Activated CD8-positive, alpha-beta memory T cell treated with anti-CD3 and anti-CD28 coated beads for 48 hours (primary cell): ENCODE measurements at places on chromosomes 4 and X.

GRCh38 chr4:82864336-82864979, 26.5 kb downstream of the SEC31A start:
- no peak for DNase-seq

GRCh38 chr4:147599769-147600168, 17.4 kb upstream of the TMEM184C start:
- DNase-seq: no peak

DNA sequence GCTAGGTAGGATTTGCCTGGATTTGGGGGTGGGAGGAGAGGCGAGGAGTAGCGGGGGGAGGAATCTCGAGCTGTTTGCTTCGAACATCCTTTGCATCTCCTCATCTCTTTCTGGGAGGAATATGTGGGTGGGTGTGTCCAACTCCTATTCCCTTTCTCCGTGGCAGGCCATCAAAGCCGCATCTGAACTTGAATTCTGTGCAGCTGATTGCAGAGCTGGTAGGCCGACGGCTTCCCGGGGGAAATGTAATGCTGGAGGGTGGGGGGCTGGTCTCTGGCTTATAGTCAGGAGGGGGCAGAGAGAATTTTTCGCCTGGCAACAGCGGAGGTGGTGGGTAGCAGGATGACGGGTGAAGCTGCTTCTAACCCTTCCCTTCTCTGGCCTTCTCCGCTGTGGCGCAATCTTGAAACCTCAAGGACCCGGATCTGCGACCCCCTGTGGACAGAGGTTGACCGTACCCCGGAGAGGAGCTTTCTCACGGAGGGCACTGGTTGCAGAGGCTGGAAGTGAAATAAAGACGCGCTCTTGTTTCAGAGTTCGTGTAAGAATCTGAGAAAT, 628 bp downstream of the ZCCHC12 start:
- DNase-seq: no peak

- no peak for DNase-seq
These were observed 173.8 kb downstream of the MSN start for GRCh38 chrX:65841263-65841662.

DNA sequence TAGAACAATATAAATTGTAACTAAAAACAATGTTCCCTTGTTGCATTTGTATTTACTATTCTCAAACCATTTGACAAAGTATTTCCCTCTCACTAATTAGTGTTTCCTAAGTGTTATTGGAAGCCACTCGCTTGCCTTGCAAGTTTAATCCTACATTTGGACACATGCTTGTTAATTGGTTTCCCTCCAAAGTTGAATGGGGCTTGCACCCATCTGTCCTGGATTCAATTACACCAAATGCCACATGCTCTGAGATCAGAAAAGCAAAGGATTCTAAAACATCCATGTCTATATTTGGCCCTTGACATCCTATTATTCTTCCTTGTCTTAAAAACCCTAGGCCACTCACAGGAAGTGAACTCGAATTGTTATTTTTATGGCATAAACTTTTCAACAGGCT, 146.6 kb downstream of the AMELX start:
- DNase-seq: no peak

DNA sequence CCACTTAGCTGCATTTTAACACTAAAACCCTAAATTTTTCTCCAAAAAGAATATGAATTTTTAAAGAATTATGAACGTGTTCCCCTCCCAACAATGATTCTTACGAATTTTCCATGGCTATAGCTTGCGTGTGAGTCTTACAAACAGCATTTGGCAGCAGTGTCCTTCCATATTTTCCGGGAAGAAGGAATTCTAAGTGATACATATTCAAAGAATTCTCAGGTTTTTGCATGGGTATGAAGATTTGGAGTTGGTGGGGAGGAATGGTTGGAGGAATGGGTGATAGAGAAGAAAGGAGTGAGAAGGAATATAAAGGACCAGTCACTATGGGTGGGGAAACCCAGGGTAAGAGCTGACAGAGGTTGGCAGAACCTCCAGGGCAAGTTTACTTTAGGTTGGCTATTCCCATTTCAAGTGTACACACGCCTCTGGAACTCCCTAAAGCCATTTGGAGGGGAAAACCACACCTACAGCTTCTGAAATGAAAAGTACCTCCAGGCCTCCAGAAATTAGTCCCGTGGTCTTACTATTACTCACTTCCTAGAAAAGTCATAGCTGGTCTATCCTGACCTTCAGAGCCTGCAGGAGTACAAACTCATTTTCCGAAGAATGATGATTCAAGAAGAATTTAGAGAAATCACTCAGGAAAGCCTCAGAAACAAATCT, 420.8 kb upstream of the DIPK2B start:
- no peak for DNase-seq

GRCh38 chr4:183532821-183533220, 28.0 kb downstream of the ING2 start:
- DNase-seq: no peak

DNA sequence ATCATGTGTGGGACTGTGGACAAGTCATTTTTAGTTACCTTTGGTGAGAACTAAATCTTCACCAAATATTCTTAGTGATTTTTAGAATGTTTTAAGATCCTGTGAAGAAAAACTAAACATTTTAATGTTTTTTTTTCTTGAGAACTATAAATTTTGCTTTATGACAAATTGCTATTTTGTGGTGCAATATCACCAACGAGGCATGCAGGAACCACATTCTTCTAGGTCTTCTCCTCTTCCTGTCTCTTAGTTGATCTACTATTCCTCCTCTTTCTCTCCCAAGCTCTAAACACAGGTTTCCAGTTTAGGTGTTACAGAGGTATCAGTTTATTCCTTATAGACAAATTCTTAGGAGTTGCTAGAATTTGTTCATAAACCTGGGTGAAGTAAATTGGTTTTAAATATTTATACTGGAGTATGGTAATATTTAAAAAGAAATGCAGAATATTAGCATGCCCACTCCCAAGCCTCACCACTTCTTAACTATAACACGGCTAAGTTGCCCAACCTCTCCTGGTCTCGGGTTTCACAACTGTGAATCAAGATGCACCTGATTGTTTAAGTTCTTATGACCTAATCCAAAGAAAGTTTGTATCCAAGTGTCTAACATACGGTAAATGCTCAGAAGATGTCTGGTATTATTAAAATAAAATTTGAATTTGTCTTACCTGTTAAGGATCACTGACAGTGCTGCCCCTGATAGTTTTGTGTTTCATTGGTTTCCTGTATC, 56.5 kb upstream of the CLNK start:
- DNase-seq: no peak

- DNase-seq: no peak
These were observed 32.0 kb downstream of the DCTD start for GRCh38 chr4:182885022-182885737.

DNA sequence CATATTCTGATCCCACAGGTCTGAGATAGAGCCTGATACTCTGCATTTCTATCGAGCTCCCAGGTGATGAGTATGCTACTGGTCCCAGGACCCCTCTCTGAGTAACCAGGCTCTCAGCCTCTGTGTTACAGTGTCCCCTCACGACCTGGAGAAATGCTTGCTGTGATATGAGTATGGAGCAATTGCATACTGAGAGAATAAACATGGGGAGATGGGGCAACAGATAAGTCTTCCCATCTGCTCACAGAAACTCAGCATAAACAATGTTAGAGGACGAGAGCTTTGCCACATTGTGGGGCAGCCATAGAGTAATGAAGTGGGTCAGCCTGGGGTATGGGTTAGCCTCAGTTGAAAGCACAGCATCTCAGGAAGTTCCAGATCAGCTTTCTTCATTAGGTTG, 82.6 kb upstream of the HS3ST1 start:
- DNase-seq: no peak

GRCh38 chrX:9698576-9698975, 67.1 kb downstream of the GPR143 start:
- no peak for DNase-seq

GRCh38 chrX:9948406-9948805, 18.8 kb upstream of the CLDN34 start:
- no peak for DNase-seq

GRCh38 chrX:46838974-46839480, 2.2 kb downstream of the RP2 start:
- DNase-seq: no peak

- no peak for DNase-seq
These were observed 581.2 kb upstream of the IGFBP7 start for GRCh38 chr4:57691370-57691769.

GRCh38 chr4:7910263-7910896, 29.3 kb downstream of the AFAP1 start:
- DNase-seq: no peak

- DNase-seq: no peak
These were observed 148.3 kb downstream of the MGST2 start for GRCh38 chr4:139813881-139814280.

DNA sequence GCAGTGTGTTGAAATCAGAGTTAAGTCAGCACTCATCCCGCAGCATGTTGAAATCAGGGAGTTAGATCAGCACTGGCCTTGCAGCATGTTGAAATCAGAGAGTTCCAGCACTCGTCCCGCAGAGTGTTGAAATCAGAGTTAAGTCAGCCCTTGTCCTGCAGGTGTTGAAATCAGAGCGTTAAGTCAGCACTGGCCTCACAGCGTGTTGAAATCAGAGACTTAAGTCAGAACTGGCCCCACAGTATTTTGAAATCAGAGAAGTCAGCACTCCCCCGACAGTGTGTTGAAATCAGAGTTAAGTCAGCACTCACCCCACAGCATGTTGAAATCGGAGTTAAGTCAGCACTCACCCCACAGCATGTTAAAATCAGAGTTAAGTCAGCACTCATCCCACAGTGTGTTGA, 10.9 kb upstream of the UVSSA start:
- no peak for DNase-seq

- no peak for DNase-seq
These were observed 3.6 kb downstream of the ART3 start for GRCh38 chr4:76078033-76078613.

DNA sequence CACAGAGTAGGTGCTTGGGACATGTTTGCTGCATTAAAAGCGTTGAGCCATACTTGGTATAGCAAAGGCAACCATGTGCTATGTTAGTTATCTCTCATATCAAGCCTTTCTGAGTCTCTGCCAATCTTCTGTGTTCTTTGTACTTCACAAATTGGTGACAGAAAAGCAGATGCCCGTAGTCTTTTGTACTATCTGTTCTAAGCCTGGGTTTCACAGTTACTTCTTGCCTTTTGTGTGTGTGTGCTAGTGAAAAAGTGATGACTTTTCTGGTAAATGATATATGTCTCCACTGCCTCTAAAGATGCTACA, 16.1 kb upstream of the KLHL2 start:
- no peak for DNase-seq

- no peak for DNase-seq
These were observed 34.6 kb downstream of the FAM9C start for GRCh38 chrX:13009844-13010243.

DNA sequence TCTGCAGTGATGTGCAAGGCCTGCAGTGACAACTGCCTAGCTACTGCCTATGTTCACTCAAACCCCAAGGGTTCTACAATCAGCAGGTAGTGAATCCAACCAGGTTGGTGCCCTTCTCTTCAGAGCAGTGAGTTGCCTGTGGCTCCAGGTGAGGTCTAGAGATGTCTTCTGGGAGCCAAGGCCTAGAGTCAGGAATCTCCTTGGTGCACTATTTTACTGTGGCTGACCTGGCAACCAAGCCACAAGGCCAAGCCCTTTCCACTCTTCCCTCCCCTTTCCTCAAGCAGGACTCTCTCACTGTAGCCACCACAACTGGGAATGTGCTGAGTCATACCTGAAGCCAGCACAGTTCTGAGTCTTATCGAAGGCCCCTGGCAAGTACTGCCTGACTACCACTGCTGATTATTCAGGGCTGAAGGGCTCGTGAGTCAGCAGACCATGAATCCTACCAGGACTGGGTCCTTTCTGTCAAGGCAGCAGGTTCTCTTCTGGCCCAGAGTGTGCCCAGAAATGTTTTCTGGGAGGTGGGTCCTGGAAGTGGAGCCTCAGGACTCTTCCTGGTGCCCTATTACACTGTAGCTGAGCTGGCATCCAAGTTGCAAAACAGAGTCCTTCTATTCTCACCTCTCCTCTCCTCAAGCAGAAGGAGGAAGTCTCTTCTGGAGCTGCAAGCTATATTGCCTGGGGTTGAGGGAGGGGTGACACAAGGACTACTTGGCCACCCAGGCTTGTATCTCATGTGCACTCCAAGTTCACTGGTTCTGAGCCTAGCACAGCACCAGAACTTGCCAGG, 111.6 kb downstream of the BTC start:
- no peak for DNase-seq

GRCh38 chr4:188196134-188196735, 57.0 kb downstream of the TRIML1 start:
- DNase-seq: no peak

DNA sequence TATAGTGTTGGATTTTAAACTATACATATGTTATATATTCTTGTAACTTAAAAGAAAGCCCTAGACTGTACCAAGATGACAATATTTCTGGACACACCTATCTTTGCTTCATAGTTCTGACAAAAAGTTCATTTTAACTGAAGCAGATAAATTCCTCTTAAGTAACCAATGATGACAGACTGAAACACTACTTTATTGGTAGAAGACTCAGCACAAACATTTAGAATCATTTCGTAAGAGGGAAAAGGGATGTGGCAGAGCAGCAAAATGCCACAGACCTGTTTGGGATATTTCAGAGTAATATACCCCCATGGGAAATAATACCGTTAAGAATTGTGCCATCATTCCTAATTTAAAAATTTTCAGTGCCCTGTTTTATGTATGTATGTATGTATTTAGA, 56.2 kb downstream of the APOO start:
- no peak for DNase-seq

DNA sequence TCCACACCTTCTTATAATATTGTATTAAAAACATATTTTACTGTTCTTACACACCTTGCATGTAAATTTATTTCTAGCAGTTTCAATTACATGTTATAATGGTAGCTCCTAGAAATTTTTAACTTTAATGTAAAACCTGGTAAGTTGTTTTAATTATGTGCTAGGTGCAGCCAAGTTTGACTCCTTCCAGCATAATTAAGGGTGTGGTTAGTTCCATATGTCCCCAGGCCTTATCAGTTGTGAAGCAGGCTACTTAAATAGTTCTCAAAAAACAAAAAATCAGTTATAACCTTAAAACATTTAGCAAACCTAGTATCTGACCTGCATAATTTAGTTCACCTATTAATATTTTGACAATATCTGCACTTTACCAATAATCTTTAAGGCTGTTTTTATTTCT, 26.9 kb upstream of the PASD1 start:
- DNase-seq: no peak

DNA sequence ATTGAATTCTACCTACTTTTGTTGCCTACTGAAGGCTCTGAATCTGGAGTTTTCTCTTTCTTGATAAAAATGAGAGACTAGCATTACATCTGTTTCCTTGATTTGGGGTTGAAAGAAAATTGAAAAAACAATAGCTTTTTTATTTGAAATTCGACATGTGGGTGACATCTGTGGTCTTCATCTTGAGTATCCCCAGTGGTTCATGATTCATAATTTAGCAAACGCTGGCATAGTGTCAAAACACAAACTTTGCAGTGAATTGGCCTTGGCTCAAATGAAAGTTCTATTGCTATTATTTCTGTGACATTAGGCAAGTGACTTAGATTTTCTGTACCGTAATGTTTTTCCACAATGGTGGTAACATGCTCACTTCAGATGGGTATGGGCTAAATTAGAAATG, 747.6 kb downstream of the PCDH7 start:
- no peak for DNase-seq
